Heart right ventricle (tissue), 16 donors: ENCODE measurements at places on chromosomes 2 and 18. TPM values are rescaled to one million over a fixed set of nuclear protein-coding genes. Genes with fewer than 3 reads are reported as not detected.

Gene WDR43
- 42.1 TPM for total RNA-seq

- no peak for DNase-seq
Measured at GRCh38 chr2:137838255-137839092, 125.8 kb upstream of the HNMT start.

Gene CELF4
- total RNA-seq, result 0.08 TPM

- no peak for DNase-seq
Measured at GRCh38 chr2:45879406-45879805, 227.9 kb downstream of the PRKCE start.

DNA sequence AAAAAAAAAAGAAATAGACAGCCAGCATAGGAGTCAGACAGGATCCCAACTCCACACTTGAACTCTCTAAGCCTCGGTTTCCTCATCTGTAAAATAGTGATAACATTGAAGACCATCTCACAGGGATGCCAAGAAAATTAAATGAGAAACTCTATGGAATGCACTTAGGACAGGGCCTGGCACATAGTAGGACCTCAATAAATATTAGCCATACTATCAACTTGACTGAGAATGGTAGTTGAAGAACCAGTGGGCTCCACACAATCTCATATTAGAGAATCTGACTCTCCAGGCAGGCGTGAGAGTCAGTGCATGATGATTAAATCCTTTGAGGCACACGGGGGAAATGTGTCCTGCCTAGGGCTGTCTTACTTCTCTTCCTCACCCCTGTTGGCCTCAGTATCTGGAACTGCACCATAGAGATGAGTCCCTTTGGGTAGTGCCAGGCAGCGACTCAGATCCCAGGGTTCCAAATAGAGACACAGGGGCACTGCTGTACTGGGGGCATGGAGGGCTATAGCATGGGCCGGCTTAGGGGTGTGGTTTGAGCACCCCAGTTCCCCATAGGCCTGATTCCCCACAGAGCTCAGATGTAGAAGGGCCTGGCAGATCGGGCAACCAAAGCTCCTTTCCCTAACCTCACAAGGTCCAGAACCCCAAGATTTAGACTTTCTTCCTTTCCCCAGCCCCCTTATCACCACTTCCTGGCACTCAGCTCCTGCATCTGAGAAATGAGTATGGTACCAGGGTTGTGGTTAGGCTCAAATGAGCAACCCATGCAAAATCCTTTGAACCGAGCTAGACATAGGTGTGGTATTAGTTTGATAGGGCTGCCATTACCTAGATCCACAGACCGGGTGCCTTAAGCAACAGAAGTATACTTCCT lies 51.3 kb upstream of the CAB39 start:
- DNase-seq, result no peak

GRCh38 chr18:74436158-74436769 lies 20.8 kb downstream of the DIPK1C start:
- no peak for DNase-seq
